ENCODE measurements at places on chromosomes 16 and 17.

DNA sequence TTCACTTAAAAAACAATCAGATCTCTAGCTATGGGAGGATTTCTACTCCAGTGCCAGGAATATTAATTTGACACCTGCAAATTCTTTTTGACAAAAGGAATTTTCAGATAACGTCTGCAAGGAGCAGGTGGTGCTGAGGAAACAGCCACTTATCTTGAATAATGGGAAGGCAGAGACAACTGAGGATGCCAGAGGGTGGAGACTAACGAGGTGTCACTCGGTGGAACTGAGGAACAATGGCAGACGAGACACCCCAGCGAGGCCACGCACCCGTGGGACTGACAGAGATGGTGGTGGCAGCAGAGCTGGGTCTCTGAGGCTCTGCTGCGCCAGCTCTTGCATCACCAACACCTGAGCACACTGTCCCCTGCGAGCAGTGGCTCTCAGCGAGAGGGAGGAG, 42.2 kb downstream of the VAC14 start:
- no peak for DNase-seq

- DNase-seq = no peak
Measured at GRCh38 chr16:88289968-88290401, 92.8 kb upstream of the ZNF469 start.

DNA sequence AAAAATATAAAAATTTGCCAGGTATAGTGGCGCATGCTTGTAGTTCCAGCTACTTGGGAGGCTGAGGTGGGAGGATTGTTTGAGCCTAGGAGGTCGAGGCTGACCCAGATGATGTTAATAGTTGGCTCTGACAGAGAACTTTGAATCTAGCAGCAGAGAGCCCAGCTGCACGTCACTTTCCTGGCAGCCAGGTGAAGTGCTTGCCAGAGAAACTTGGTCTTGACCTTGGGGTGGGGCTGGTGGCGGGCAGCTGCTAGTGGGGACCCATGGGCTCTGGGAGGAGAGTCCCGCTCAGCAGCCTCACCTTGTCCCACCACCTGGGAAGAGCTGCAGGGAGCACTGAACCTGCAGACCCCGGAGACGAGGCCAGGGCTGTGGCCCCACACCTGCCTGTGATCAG, 3.1 kb upstream of the C16orf74 start:
- DNase-seq = no peak

- DNase-seq = no peak
Measured at GRCh38 chr17:81483862-81484194, 28.8 kb downstream of the ACTG1 start.

DNA sequence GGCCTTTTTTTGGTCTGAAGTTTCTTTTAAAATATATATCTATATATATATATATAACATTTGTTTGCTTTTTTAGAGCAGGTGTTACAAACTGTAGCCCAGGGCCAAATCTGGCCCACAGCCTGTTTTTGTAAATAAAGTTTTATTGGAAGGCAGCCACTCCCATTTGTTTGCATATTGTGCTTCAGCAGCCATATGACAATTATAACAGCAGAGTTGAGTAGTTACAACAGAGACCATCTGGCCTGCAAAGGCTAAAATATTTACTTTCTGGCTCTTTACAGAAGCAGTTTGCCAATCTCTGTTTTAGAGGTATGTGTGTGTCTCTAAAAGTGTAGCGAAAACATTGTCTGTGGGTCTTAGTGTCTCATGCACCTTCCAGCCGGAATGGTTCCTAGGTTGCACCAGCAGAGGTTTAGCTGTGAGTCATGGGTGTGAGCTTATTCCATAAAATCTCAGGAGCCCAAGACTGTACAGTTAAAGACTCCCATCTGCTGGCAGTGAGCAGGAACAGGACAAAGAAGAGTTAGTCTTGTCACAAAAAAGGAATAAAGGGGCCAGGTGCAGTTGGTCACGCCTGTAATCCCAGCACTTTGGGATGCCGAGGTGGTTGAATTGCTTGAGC, 23.8 kb downstream of the LCMT1 start:
- DNase-seq = no peak

DNA sequence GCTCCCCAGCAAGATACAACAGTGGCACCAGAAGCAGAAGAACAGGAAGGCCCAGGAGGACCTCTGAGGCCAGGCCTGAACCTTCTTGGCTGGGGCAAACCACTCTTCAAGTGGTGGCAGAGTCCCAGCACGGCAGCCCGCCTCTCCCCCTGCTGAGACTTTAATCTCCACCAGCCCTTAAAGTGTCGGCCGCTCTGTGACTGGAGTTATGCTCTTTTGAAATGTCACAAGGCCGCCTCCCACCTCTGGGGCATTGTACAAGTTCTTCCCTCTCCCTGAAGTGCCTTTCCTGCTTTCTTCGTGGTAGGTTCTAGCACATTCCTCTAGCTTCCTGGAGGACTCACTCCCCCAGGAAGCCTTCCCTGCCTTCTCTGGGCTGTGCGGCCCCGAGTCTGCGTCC, 11.9 kb downstream of the CES3 start:
- DNase-seq = no peak

GRCh38 chr17:18182978-18183333, 672 bp upstream of the ALKBH5 start:
- DNase-seq = no peak

- no peak for DNase-seq
Measured at GRCh38 chr16:50737420-50737959, 4.4 kb upstream of the CYLD start.

DNA sequence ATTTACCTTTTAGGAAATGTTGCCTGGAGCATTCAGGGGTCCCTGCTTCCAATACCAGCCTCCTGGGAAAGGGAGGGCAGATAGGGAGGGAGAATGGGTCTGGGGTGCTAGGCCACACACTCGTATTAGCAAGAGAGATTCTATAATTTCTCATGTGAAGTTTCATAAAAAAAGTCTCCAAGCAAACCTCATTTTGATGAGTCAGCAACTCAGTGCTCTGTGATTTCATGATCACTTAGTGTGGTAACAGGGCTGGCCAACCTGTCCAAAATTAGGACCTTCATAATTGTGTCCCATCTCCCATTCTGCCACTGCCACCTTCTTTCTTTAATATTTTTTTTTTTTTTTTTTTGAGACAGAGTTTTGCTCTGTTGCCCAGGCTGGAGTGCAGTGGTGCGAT, 41.4 kb downstream of the IGF2BP1 start:
- no peak for DNase-seq

DNA sequence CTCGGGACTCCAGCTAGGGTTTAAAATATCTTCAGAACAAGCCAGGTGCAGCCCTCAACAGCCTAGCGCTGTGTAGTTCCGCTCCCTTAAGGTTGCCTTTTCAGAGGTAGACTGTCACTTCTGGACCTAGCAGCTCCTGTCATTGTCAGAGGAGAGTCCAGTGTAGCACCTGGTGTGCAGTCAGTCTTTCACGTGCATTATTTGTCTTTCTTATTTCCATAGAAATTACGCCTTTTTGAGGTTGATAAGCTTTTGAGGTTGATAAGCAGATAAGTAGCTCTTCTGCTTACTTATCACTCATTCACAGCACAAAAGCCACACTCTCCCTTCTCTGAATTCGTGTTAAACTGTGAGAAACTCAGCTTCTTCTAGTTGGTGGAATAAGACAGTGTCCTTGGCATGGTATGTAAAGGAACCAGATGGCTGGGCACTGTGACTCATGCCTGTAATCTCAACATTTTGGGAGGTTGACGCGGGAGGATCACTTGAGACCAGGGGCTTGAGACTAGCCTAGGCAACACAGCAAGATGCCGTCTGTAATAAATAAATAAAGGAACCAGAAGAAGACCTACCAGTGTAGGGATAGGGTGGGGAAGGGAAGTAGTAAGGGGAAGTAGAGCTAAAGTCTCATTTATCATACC, 10.2 kb downstream of the EEF2K start:
- DNase-seq = no peak

GRCh38 chr17:64378890-64379354, 11.7 kb downstream of the PECAM1 start:
- DNase-seq = no peak

DNA sequence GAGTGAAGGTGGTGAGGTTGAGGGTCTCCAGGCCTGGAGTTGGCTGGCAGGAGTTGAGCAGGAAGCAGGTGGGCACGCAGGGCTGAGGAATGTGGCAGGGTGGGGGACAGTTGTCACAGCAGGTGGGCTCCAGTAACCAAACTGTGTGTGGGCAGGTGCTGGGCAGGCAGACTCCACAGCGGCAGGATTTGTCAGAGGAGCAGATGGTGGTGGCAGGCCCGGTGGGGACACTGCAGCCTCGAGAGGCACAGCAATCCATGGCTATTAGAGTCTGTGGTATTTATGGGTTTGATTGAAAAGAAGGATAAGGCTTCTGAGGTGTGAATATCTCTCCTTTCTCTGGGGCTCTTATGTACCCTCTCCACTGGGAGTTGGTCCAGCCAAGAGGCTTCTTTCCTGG, at the start of gene KRTAP3-3:
TSS of gene KRTAP3-3 (minus strand) at position 326 of the 400 bp plus-strand sequence. CDS start at position 259, 67 bp downstream.
- no peak for DNase-seq

DNA sequence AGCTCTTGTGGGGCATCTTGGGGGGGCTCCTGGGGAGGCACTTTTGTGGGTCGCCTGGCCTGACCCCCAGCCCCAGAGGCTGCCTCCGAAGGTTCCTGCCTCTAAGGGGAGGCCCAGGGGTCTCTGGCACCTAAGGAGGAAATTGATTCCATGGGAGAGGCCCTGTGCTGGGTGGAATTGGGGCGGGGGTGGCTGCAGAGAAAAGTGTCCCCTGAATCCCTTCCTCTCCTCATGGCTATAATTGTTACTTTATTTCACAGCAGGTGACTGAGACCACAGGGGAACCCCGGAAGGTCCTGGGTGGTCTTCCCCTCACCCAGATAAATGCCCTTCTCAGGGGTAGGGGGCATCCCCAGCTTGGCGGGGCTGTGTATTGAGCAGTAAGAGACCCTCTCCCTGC, 3.1 kb downstream of the GLIS2 start:
- DNase-seq = no peak
